Lung (tissue), 17 donors: ENCODE measurements at places on chromosomes 2 and 18.

GRCh38 chr2:103353774-103354173 lies 591.9 kb downstream of the TMEM182 start:
- DNase-seq, result no peak

GRCh38 chr2:189427872-189428271 lies 13.4 kb upstream of the WDR75 start:
- no peak for DNase-seq

DNA sequence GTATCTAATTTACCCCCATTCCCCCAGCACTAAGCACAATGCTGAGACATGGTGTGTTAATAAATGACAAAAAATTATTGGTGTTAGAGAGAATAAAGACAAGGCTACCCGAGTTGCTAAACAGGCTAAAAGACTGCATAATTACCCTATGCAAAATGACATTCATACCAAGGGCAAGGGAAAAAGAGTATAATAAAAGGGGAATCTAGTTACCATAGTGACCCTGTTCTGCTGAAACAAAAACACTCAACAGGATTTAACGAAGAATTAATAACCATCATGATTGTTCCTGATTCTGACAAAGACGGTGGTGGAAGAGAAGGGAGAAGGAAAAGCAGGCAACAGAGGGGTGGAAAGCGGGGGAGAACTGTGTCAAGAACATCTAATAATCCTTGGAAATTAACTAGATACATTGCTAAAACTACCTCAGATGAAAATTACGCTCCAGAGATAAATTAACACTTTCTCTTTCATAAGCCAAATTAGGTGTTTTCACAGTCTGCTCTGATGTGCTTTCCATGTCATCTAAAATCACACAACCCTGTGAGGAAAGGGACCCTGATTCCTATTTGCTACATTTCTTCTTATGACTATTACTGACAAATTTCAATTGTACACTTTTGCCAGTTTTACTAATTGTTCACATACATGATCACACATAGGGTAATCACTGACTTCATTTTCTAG lies 25.5 kb downstream of the TTR start:
- DNase-seq, result no peak

- DNase-seq, result no peak
Measured at GRCh38 chr2:1489486-1489885, 76.2 kb downstream of the TPO start.

DNA sequence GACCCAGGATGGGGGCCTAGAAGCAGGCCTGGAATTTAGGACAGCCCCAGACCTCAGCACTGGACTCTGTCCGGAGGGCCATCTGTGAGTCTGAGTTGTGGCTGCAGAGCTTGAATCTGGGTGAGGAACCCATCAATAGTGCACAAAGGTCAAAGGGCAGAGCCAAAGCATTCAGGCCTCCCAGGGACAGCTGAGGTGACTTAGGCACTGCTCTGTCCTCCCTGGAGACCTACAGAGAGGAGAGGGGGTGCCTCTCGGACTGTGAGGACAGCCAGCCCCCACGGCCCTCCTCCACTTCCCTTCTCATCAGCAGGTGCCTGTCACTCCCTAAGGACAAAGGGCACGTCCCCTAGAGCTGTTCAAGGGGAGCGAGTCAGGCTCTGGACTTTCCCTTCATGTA lies 25.1 kb upstream of the PRLH start:
- DNase-seq, result no peak

GRCh38 chr2:10709290-10709939 lies 12.0 kb upstream of the ATP6V1C2 start:
- DNase-seq, result no peak

DNA sequence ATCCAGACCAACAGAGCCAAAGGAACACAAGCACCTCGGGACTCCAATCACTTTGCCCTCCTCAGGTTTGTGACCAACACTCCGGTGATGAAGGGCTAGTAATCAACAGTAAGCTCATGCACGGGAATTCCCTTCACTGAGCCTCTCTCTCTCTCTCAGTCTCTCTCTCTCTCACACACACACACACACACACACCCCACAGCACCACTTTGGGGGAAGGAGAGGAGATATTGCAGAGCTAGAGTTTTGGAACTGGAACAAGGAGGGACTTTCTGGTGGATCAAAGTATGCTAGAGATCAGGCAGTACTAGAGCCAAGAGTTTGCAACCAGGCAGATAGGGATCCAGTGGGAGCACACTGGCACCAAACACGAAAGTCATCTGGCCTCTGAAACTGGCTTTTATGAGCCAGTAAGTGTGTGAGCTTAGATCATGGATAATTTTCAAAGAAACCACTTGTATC lies 98.7 kb downstream of the ANKRD44 start:
- no peak for DNase-seq

GRCh38 chr2:205130111-205130829 lies 552.0 kb upstream of the NRP2 start:
- no peak for DNase-seq

DNA sequence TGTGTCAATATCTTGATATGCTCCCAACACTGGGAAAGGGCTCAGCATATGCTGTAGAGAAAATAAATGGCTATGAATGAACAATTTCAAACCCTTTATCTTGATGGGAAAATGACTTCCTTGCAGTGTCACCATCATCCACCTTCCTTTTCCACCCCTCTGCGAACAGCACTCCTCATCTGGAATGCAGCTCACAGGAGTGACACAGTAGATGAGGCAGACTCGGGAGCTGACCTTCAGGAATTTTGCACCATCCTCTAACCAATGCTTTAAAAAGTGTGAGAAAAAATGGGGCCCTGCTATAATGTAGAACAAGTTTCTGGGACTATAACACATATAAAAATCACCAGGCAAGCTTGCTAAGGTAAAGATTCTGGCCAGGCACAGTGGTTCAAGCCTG lies 41.3 kb upstream of the YPEL5 start:
- no peak for DNase-seq

GRCh38 chr18:47773931-47774330 lies 156.5 kb downstream of the SMAD2 start:
- DNase-seq, result no peak

DNA sequence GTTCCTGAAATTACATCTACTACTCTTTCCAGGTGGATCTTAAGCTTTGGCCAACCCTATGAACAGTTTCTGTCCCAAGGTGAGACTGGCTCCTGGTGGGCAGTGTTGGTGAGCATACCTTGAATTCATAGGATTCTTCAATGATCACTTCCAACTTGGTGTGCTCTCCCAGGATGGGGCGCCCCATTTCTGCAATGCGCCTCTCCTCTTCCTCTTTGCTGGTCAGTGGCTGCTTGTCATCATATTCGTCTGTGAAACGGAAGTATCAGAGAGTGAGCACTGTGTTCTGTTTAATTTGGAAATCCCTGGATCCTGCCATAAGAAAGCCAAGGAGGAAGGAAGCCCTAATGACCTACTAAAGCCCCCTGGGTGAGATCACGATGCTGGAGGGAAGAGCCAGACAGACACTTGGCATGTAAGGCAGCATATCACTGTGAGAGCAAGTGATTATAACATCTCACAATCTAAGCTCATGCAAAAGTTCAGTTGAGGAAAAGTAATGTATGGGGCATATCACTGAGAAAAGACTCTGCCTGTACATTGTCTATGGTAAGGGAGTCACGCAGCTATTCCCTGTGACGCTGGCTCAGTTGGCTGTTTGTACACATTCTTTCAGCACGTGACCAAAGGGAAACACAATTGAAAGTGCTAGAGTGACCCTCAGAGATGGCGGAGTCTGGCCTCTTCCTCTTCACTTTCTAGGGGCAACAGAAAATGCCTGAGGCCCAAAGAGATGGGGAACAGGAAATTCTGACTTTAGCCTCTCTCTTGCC lies 287.0 kb downstream of the SLC8A1 start:
- DNase-seq, result peak; percentile 79

DNA sequence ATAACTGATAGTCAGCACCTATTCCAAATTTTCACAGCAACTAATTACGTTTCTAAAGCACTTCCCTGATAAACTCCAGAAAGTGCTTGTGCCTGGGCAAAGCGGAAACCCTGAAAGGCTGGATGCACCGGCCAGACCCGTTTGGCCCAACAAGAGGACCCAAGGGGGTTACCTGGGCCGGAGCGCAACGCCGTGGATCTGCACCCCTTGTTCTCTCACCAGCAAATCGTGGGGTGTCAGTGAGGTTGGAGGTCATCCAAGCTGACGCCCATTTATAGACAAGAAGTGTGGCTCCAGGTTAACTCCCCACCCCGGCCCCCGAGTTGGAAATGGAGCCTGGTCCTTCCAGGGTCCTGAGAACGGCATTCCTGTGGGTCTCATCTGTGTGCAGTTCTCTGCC lies 167.0 kb upstream of the HDAC4 start:
- DNase-seq, result no peak

DNA sequence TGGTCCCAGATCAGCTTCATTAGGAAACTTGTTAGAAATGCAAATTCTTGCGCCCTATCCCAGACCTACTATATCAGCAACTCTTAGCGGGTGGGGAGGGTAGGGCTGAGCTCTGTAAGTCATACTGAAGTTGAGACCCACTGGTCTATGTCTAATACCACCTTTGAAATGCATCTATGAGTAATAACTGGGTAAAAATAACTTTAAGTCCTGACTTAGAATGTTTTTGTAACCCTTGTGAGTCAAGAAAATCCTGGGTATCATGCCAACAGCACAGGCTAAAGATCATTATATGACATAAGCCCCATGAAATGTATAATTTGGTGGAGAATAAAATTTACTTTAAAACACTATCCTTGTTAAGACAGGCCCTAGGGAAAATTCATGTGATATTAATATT lies 41.4 kb downstream of the PRKD3 start:
- no peak for DNase-seq

- DNase-seq, result no peak
Measured at GRCh38 chr2:56291711-56292110, 107.9 kb downstream of the CCDC85A start.

DNA sequence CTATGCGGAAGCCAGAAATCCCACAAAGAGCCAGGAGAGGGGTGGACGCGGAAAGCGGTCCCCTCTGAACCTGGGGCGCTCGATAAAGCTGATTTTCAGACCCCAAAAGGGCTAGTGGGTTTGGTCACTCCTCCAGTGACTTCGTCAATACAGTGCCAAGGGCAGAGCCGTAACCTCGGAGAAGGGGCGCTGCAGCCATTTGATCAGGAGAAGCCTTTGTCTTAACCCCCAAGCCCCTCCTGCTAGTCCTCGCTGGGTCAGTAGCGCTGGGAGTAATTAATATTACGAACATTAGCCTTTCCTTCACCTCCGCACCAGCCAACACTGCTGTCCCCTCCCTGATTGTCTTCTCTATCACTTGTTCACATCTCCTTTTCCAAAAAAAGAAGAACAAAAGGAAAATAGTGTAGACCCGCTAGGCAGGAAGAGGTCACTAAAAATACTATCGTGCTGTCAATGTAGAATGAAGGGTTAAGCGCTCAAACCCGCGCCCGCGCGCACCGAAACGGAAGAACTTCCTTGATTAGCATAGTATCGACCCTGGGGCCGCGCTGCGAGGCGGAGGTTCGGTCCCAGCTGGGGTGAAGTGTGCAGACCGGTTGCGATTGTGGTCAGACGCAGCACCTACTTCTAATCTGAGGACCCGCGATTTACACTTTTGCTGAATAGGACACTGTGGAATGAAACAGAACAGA lies 63.2 kb upstream of the MAPRE2 start:
- DNase-seq, result peak; percentile 42

GRCh38 chr2:95041824-95042442 lies 16.4 kb downstream of the MAL start:
- no peak for DNase-seq

- no peak for DNase-seq
Measured at GRCh38 chr18:53682796-53683195, 541.7 kb downstream of the MBD2 start.

- no peak for DNase-seq
Measured at GRCh38 chr18:55007602-55008001, 48.3 kb upstream of the CCDC68 start.

- DNase-seq, result no peak
Measured at GRCh38 chr2:231390667-231391066, 4.8 kb upstream of the B3GNT7 start.

DNA sequence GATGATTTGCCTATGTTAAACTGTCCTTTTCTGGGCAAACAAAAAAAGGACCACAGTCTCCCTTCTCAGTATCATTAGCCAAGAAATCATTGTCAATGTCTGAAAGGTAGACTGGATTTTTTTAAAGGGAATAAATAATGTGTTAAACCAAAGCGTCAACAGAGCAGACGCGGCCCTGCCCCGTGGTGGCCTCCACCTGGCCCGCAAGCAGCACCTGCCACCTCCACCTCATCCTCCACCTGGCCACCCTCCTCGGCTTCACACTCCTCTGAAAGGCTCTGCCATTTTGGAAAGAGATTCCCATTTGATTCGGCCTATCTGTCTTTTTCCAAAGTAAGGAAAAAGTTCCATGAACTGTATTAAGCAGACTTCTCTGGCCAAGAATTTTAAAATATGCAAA lies 67.9 kb upstream of the TMEM200C start:
- DNase-seq, result no peak

GRCh38 chr2:149145314-149146295 lies 107.1 kb downstream of the LYPD6B start:
- DNase-seq, result no peak

DNA sequence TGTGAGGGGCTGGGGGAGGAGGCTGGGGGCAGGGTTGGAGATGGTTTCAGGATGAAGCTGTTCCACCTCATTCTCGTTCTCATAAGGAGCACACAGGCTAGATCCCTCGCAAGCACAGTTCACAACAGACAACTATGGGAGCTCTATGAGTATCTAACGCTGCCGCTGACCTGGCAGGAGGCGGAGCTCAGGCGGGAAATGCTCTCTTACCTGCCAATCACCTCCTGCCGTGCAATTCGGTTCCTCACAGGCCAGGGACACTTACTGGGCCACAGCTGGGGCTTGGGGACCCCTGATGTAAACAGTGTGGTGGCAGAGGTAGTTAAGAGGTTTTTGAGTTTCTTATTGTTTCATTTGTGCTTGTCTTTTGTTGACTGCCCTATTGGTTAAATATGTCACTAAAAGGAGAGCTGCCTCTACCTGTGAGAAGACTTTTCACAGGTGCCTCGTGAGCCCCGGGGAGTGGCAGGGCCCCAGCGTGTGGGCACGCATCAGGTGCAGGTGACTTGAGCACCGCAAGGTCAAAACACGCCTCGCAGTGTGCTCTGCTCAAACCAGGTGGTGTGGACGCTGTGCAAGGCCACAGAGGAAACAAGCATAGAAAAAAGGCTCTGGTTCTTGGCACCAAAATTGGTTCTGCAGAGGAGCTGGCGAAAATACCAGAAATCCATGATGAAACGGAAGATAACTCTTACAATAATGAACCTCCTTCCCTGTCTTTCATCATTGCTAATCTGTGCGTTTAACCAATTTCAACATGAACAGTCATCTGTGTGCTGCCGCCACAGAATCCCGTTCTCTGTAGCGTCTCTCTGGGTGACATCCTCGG lies 10.2 kb downstream of the MLPH start:
- DNase-seq, result no peak
